Cerebellum (tissue), 4 donors: ENCODE measurements at places on chromosomes 2 and 18. TPM values are rescaled to one million over a fixed set of nuclear protein-coding genes. Genes with fewer than 3 reads are reported as not detected.

The DSG1 gene
- 0.27 TPM for total RNA-seq

The NCKAP5 gene
- total RNA-seq: 25.3 TPM

The ALPI gene
- not detected for total RNA-seq

The HOXD11 gene
- total RNA-seq: not detected

The PLCL1 gene
- 13.0 TPM for total RNA-seq

The ITPRID2 gene
- total RNA-seq: 62.5 TPM

The CSRNP3 gene
- 98.3 TPM for total RNA-seq

The CDK5R2 gene
- 4.9 TPM for total RNA-seq

The OR6B2 gene
- total RNA-seq: not detected

The CRYGB gene
- total RNA-seq: not detected

The FER1L5 gene
- total RNA-seq: 1.4 TPM

The PCARE gene
- 1.5 TPM for total RNA-seq

The FOXD4L1 gene
- 0.27 TPM for total RNA-seq

The IL36A gene
- not detected for total RNA-seq

The IL1R2 gene
- total RNA-seq: not detected

The LDLRAD4 gene
- 81.6 TPM for total RNA-seq

The FAM110C gene
- 2.9 TPM for total RNA-seq

The TMEM182 gene
- total RNA-seq: 5.8 TPM

The ORMDL1 gene
- 59.0 TPM for total RNA-seq

The STPG4 gene
- total RNA-seq: 1.00 TPM

The PIEZO2 gene
- 11.0 TPM for total RNA-seq

The CCL20 gene
- not detected for total RNA-seq

The CNDP1 gene
- total RNA-seq: 0.36 TPM

The SFT2D3 gene
- 7.6 TPM for total RNA-seq

The SPP2 gene
- not detected for total RNA-seq
